ENCODE measurements at places on chromosomes 1 and 21.

- DNase-seq: no peak
These were observed 41.9 kb downstream of the RSPH1 start for GRCh38 chr21:42453986-42454570.

DNA sequence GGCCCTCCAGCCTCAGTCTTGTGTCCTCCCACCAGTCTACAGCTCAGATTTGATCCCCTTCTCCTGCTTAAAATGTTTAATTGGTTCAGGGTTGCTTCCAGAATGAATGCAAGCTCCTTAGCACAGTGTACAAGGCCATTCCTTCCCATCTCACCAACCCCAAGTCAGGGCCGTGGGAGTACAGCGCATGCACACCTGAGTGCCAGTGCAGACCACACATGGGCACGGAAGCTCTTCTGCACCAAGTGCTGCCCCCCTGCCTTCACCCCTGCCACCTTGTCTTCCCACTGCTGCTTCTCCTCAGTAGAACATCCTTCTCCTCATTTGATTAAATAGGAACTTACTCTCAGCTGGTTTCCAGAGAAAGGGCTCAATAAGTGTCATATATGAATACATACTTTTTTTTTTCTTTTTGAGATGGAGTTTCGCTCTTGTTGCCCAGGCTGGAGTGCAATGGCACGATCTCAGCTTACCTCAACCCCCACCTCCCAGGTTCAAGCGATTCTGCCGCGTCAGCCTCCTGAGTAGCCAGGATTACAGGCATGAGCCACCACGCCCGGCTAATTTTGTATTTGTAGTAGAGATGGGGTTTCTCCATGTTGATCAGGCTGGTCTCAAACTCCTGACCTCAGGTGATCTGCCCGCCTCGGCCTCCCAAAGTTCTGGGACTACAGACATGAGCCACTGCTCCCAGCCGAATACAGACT is 9.3 kb downstream of the PMF1 start:
- DNase-seq: no peak

DNA sequence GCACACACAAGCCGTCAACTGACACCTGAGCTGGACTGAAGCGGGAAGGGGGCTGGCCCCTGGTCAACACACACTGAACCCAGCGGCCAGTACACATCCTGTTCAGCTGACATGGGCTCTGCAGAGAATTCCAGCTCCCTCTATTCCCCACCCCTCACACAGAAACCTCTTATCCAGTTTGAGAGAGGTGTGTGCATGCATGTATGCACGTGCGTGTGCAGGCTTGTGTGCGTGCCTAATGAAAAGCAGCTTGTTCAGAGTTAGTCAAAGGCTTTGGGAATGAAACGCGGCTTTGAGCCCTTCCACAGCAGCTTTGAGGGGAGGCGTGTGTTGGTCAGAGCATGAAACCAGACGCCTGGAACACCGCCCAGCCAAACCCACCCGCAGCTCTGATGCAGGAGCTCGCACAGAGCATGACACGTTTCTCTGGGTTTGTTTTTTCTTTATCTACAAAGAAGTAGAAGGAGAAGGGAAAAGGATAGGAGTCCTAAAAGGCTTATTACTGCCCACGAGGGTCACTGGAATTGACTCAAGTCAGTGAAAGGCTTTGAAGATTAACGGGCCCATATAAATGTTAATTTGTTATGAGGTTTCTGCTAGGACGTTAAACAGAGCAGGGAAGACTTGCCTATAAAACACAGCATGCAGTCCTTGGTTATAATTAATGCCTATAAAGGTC is 184.2 kb downstream of the ETS2 start:
- DNase-seq: no peak

DNA sequence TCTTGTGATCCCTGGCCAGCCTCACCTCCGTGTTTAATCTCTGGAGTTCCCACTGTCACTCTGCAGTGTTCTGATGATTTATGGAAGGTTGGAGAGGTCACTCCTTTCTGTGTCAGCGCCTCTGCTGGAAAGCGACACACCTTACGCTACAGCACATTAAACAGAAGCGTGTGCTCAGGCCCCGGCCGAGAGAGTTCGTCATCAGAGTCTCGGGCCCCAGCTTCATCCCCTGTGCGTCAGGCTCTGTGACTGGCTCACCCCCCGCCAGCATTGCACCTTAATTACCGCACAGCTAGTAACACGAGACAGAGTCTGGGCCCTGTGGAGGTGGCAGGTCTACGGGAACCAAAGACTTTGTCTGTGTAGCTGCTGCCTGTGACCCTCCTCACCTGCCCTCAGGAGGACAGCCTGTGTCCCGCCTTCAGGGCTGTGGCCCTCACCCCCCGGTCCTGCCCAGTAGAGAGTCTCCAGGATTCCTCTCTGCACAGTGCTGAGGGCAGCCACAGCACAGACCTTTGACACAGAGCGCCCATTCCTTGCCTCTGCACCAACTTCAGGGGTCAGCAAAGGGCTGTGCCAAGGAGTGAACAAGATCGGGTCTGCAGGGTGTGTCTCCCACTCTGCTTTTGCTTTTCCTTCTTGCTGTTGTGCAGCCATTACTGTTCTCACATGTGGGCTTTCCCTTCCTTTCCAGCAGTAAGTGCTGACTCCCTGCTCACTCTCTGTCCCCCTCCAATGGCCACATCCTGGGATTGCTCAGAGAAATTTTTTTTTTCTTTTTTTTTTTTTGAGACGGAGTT is 157.6 kb downstream of the PGBD5 start:
- peak; percentile 76 for DNase-seq

DNA sequence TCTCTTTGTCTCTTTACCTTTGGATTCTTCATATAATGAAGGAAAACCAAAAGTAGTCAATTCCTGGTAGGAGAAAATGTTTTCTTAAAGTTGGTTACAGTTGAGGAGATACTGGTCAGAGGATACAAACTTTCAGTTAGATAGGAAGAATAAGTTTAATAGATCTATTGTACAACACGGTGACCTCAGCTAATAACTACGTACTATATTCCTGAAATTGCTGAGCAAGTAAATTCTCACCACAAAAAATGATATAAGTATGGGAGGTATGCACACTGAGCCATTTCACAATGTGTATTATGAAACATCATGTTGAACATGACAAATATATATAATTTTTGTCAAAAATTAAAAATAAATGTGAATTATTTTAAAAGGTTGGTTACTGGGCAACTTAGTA is 20.4 kb downstream of the SSX2IP start:
- DNase-seq: no peak

- DNase-seq: no peak
These were observed 27.4 kb downstream of the MRPS6 start for GRCh38 chr21:34100790-34101189.

- DNase-seq: no peak
These were observed 122.8 kb upstream of the IPO9 start for GRCh38 chr1:201706109-201706508.

DNA sequence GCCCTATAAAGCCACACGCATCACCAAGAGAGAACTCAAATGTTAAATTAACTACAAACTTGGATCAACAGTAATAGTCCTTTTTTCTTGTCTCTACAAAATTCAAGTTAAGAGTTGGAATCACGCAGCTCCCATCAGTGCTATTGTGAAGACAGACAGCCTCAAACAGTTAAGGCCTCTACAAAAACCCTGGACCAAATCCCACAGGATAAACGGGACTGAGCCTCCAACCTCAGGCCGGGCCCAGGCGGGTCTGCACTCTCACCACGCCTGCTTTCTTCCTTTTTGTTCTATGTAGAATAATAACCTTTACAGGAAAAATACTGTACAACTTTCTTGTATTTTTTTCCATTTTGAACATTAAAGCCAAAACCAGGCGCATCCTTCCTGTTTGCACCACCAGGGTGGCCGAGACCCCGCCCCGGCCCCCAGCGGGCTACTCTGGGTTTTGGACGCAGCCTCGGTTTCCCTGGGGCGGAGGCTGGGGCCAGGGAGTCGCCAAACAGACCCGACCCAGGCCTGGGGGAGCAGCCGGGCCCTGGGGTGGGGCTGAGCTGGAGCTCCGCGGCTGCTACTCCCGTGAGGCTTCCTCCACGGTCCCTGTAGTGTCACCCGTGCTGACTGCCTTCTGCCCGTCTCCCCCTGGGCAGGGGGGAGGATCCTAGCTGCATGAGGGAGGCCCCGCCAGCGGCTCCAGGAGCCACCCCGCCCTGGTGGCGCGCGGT is 158.4 kb downstream of the CASZ1 start:
- DNase-seq: no peak
